ENCODE measurements at places on chromosomes 6 and 20.

GRCh38 chr6:43496370-43497128 is 13.6 kb downstream of the LRRC73 start:
- DNase-seq = no peak

DNA sequence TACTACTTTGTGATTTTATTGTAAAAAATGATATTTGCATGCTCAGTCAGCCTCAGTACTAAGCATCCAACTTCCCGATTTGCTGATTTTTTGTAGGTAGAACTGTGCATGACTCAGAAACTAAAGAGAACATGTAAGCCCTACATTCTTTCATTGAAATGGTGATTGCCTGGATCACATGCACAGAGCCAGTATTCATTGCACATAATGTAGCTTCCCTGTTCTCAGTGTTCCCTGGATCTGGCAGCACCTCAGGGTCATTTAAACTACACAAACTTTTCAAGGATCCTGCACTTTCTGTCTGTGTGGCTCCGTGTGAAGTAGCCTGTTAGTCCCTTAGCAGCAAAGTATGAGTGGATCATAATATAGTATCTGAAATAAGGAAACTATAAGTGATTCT is 422.9 kb upstream of the AGPAT4 start:
- no peak for DNase-seq

- no peak for DNase-seq
Measured at GRCh38 chr6:69789578-69789977, 7.2 kb downstream of the LMBRD1 start.

DNA sequence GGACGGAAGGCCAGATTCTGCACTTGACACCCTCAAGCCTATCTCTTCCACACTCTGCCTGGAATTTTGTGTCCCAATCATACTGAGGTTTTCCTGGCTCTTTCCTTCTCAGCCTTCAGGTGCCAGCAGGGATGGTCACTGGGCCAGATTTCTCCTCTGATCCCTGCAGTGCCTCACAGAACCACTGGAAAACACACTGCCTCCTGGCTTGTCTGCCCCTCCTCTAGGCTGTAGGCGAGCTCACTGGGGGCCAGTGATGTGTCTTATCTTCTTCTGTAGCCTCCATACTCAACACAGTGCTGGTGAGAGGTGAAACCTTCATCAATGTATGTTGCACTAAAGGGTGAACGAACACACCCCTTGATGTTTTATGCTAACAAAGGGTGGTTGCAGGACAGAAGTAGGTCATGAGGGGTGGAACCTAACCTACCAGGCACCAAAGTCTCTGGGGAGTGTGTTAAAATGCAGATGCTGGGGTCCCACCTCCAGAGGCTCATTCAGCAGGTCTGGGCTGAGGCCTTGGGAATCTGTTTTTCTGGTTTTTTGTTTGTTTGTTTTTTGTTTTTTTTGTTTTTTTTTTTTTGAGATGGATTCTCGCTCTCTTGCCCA is 80.3 kb downstream of the CDH26 start:
- no peak for DNase-seq

DNA sequence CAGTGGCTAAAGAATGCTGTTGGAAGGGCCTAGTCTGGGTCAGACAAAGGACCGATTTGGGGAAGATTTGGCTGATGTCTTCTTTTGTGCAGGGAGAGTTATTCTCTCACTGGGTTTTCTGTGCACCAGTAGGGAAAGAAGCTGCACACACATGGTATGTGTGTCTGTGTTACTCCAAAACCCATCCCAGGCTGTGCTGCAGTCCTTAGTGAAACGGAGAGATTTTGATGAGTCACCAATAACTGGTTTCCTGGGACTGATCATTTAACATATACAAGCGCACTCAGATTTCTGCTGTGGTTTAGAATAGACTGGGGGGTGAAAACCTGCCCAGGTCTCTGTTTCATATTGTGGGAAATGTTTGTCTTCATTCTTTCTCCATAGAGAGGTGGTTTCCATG is 1049.8 kb downstream of the KIF16B start:
- DNase-seq = no peak

- DNase-seq = no peak
Measured at GRCh38 chr6:147126618-147127022, 77.6 kb upstream of the STXBP5 start.

DNA sequence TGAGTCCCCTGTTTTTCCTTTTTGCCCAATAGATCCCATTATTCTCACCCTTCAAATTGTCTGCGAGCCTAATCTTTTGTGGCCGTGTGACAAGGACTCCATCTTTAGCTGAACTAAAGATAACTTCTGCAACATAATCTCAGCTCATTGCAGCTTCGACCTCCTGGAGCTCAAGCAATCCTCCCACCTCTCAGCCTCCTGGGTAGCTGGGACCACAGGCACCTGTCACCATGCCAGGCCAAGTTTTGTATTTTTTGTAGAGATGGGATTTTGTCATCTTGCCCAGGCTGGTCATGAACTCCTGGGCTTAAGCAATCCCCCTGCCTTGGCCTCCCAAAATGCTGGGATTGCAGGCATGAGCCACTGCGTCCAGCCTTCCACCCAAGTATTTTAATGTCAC is 161.0 kb downstream of the GJA1 start:
- DNase-seq = no peak

DNA sequence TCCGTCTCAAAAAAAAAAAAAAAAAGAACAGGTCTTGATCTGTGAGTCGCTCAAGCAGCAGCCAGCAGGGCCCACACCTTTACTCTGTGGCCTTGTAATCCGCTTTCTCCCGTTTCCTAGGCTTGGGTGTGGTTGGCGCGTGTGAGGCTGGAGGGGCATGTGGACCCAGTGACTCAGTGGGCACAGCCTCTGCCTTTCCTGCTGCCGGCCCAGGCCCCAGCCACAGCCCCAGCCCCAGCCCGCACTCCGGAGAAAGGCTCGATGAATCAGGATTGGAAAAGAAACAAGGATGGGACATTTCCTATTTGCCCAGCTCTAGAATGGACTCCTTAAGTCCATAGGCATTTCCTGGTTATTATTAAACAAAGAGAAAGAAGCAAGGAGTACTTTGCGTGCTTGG is 4.3 kb downstream of the BHLHE23 start:
- no peak for DNase-seq

DNA sequence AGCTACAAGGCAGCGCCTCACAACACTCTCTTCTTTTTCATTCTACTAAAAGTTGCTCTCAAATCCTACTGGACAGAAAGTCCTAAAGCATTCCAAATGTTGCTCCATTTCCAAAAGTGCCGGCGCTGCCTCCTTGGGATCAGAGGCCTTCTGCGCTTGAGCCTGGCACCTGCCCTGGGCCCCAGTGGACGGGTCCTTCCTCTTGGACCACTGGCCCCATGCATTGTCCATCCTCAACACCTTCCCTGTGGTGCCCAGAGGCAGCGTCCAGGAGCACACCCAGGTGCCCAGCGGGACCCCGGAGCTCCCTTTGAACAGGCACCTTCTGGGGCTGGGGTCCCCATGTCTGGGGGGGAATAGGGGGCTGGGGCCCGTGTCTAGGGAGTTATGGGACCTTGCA is 205.2 kb downstream of the ERMARD start:
- DNase-seq = no peak

GRCh38 chr6:161716176-161716575 is 442.3 kb upstream of the AGPAT4 start:
- no peak for DNase-seq

- no peak for DNase-seq
Measured at GRCh38 chr20:46056970-46057855, 28.2 kb downstream of the SLC12A5 start.

DNA sequence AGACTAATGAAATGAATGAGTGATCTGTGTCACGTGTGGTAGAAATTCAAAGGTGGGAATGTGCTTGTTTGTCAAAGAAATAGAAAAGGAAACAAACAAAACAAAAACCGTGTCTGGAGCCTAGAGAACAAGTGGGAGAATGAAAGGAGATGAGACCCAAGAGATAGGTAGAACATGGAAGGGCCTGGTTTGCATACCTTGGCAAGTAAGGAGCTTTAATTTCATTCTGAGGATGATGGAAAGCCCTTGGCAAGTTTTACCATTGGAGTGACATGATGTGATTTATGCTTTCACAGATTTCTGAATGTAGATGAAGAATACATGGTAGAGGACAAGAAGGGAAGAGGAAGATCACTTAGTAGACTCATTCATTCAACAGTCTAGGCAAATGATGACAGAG is 26.8 kb upstream of the PRDM1 start:
- DNase-seq = no peak

GRCh38 chr6:157323966-157324300 is 614 bp upstream of the TMEM242 start:
- no peak for DNase-seq

- DNase-seq = no peak
Measured at GRCh38 chr20:32574296-32575226, 10.6 kb downstream of the NOL4L start.

- DNase-seq = no peak
Measured at GRCh38 chr6:160069459-160069858, 52.2 kb upstream of the SLC22A1 start.

DNA sequence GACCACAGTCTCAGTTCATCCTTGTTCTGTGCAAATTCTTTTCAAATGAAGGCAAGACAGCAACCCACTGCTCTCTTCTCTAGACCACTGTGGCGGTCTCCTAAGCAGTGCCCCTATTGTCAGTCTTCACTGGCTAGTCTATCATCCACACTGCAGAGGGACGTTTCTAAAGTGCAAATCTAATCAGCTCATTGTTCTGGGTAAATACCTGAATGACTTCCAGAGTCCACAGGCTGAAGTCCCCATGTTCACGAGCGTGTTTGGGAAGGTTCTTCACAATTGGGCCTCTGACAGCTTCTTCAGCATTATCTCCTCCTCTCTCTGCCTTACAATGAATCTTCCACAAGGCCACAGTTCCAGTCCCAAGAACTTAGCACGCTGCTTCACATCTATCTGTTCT is 73.2 kb downstream of the LAMA4 start:
- no peak for DNase-seq

- no peak for DNase-seq
Measured at GRCh38 chr20:62118113-62119043, 3.9 kb upstream of the LSM14B start.

DNA sequence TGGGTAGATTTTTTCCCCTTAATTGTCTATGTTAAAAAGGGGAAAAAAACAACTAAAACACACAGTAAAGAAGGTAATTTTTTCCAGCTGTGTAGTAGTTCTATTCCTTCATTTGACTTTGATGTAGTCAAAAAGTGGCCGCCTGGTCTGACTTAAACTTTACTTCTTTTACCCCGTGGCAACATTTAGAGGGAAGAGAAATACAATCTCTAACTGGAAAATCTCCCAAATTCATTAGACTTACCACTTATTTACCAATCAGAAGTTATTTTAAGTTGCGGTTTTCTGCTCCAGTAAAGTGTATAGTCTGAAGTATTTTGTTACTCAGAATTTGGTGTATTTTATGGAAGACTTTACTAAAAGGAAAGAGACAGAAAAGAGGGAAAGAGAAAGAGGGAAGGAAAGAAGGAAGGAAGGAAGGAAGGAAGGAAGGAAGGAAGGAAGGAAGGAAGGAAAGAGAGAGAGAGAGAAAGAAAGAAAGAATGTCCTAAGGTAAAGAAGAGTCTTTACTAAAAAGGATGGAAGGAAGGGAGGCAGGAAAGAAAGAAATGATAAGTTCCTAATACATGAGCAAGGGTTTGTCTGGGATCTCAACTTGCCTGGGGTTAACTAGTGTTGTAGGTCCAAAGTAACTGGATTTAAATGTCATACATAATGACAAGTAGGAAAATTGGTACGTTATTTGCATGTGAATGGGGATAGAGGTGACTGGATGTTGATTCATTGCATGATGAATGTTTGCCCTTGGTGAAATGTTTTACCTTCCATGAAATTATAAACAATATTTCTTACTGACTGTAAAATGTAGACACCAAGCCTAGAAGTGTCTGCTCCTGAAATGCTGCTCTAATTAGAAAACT is 135.1 kb downstream of the SAMD5 start:
- no peak for DNase-seq
